Urinary bladder (tissue), 4 donors: ENCODE measurements at places on chromosomes 1 and 21. TPM values are rescaled to one million over a fixed set of nuclear protein-coding genes. Genes with fewer than 3 reads are reported as not detected.

DNA sequence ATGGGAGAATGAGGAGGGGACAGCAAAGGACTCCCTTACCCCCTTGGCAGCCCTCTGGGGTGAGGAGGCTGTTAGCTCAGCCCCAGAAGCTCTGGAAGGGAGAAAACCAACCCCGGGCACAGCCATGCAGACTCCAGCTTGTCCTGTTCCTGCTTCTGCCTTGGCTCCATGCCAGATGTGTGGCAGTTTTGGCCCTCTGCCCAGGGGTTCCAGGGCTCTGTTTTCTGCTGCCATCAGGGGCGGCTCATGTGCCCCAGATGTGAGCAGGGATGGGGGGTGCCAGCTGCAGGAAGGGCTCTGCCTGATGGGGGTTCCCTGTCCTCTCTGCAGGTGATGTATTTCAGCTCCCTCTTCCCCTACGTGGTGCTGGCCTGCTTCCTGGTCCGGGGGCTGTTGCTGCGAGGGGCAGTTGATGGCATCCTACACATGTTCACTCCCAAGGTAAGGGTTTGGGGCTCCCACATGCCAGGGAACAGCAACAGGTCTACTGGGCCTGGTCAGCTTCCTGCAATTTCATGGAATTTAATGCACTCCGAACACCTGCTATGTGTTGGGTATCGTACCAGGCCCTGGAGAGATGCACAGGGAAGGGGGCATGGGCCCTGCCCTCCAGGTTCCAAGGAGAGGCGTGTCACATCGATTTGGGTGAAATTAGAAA, 26.1 kb downstream of the SLC6A17 start:
- peak; percentile 45 for DNase-seq

- DNase-seq: no peak
These were observed 52.9 kb downstream of the MRPS6 start for GRCh38 chr21:34126269-34126668.

- no peak for DNase-seq
These were observed 22.0 kb downstream of the LRRC42 start for GRCh38 chr1:53968125-53968513.

DNA sequence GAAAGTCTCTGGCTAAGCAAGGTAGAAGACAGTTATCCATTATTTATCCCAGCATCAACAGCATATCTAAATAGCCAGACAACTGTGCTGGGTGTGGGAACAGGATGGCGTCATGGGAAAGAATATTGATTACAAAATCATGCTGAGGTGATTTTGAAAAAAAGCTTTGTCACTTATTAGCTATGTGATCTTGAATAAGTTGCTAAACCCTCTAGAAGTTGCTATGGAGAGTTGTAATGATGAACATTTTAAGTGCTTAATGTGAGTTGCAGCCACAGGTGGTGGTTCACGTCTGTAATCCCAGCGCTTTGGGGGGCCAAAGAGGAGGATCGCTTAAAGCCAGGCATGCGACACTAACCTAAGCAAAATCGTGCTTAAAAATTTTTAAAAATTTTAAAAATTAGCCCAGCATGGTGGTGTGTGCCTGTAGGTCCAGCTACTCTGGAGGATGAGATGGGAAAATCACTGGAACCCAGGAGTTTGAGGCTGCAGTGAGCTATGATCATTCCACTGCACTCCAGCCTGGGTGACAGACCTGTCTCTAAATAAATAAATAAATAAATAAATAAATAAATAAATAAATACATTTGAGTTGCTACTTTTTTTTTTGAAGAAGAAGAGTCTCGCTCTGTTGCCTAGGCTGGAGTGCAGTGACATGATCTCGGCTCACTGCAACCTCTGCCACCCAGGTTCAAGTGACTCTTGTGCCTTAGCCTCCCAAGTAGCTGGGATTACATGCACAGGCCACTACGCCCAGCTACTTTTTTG, 33.6 kb downstream of the WNT2B start:
- no peak for DNase-seq

DNA sequence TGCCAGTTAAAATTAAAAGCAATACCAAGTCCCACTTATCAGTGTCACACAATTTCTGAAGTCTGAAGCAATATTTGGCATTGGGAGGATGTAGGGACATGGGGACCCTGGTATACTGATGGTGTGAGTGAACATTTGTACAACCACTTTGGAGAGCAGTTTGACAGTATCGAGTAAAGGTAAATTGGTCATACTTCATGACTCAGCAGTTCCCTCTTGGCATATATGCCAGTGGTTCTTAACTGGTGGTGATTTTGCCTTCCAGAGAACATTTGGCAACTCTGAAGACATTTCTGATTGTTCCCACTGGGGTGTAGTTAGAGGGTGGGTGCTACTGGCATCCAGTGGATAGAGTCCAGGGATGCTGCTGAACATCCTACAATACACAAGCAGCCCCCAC, 19.7 kb downstream of the FMOD start:
- DNase-seq: no peak

DNA sequence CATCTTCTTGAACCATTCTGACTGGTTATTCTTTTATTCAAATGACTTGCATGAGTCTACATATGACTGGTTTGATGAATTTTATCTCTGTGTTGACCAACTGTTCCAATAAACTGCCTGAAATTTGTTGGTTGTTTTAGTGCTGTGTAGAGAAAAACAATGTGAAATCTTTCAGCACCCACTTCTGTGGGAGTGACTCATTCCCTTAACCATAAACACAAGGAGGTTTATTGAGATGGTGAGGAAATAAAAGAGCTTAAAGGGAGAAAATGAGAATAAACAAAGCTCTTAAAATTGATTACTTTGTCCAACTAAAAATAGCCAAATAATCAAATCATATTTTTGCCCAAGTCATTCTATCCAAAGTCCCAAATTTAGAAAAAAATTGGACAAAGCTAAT, 341.1 kb downstream of the TGFB2 start:
- no peak for DNase-seq

GRCh38 chr1:228378090-228378872, 28.4 kb downstream of the TRIM11 start:
- no peak for DNase-seq

DNA sequence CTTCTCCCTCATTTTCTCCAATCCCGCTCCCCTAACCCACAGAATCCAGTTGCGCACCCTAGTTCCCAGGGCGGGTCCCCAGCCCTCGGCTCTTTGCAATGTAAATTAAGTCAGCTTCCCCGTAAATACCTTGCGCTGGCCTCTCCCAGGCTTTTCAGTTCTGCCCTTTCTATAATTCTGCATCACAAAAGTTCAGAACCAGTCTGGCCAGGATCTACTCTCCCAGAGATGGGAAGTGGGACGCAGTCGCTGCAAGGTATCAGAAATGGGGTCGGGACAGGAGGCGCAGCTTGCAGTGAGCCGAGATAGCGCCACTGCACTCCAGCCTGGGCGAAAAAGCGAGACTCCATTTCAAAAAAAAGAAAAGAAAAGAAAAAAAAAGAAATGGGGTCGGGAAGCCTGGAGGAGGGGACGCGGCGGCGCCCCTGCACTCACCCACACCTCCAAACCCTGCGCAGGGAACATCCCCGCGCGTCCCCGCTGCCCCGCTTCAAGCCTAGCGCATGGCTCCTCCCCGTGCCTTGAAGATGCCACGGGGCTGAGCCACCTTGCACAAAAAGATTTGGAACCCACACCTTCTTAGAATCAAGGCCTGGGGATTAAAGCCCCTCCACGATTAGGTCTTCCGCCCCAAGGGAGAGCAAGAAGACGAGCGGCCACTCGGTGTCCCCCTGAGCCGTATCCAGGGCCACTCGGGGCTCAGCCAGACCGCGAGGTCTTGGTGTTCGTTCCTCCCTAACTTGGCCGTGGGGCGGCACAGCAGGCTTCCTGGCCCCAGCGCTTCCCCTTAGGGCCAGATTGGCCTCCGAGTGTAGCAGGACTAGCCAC, 27.2 kb upstream of the ITLN2 start:
- no peak for DNase-seq

- DNase-seq: no peak
These were observed 14.4 kb downstream of the COL16A1 start for GRCh38 chr1:31689379-31689778.

DNA sequence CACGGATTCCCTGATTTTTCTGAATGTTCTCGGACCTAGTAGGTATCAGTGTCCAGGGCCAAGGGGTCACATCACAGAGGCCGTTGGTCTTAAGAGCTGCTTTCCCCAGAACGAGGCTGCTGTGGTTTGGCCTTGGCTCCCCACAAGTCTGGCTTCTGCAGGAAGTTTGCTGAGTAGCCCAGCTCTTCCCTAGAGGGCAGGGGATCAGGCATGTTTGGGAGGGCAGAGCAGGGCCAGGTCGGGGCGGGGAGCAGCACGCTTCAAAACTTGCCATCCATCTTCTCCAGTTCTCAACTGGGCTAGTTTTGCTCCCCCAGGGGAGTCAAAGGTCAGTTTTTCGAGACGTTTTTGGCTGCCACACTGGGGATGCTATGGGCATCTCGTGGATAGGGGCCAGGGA, 37.0 kb downstream of the MAN1C1 start:
- DNase-seq: no peak

GRCh38 chr1:248691567-248692155, 10.9 kb downstream of the OR14I1 start:
- DNase-seq: no peak

DNA sequence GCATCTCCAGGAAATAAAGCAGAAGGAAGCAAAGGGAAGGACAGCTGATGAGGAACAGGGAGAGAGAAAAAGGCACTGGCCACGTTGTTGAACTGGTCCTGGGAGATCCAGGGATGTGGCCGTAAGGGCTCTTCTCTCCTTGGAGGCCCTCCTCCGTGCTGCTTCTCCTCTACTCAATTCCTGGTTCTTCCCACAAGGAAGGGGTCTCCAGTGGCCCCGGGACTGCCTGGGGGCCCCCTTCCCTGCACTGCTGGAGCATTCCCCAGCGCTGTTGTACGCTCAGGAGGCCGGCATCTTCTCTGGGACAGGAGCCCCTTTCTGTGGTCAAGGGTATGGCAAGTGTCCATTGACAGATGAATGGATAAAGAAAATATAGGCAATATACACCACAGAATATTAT, 88.5 kb upstream of the TLR5 start:
- DNase-seq: no peak

GRCh38 chr1:26060832-26061574, 6.4 kb downstream of the TRIM63 start:
- no peak for DNase-seq

DNA sequence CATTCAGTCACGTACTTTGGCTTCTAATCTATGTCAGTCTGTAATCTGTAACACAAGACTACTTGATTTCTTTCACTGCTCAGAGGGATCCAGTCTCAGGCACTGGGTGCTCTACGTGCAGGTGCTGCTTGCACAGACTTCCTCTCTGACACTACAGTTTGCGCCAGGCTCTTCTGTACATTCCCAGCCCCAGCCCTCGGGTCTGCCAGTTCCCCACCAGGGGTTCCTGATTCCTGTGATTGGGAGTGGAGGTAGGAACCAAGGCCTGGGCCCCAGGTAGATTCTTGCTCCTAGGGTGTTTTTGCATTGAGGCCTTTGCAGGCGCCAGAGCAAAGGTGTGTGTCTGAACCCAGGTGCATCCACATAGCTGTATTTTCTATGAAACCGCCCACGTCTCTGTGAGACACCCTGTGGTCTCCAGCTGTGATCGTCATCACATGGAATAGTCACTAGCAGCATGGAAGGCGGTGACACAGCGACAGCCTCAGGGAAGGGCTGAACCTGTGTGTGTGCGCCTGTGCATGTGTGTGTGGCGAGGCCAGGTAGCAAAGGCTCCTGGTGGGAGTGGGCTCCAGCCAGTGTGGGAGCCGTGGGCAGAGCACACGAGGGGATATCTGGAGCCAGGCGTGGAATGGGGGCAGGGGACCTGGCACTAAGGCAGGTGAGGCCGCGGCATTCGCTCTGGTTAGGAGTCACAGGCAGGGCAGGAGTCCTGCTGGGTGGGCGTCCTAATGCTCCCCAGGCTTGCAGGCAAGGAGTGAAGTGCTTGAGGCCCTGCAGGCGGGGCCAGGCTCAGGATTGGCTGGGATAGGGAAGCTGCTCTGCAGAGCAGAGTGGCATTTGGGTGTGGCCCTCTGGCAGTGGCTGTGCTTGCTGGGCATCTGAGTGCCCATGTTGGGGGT, 5.2 kb downstream of the GJC2 start:
- DNase-seq: no peak

DNA sequence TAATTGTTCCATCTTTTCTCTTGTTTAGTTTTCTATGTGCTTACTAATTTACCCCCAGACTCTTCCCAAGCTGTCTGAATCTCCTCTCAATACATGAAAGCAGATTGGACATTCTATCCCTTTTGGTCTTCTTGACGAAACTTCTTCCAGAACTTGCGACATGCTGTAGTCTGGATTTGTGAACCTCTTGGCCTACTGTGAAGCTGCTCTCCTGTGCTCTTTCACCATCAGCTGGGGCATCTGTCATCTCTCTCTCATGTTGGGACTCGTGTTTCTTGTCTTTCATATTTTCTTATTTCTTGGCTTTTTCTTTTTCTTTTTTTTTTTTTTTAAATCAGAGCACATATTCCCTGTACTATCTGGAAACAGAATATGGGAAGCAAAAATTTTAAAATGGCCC, 6.8 kb downstream of the CPT2 start:
- no peak for DNase-seq

- no peak for DNase-seq
These were observed 38.9 kb downstream of the MCOLN2 start for GRCh38 chr1:84957966-84958365.

GRCh38 chr1:224067621-224068457, 46.1 kb upstream of the FBXO28 start:
- DNase-seq: no peak

DNA sequence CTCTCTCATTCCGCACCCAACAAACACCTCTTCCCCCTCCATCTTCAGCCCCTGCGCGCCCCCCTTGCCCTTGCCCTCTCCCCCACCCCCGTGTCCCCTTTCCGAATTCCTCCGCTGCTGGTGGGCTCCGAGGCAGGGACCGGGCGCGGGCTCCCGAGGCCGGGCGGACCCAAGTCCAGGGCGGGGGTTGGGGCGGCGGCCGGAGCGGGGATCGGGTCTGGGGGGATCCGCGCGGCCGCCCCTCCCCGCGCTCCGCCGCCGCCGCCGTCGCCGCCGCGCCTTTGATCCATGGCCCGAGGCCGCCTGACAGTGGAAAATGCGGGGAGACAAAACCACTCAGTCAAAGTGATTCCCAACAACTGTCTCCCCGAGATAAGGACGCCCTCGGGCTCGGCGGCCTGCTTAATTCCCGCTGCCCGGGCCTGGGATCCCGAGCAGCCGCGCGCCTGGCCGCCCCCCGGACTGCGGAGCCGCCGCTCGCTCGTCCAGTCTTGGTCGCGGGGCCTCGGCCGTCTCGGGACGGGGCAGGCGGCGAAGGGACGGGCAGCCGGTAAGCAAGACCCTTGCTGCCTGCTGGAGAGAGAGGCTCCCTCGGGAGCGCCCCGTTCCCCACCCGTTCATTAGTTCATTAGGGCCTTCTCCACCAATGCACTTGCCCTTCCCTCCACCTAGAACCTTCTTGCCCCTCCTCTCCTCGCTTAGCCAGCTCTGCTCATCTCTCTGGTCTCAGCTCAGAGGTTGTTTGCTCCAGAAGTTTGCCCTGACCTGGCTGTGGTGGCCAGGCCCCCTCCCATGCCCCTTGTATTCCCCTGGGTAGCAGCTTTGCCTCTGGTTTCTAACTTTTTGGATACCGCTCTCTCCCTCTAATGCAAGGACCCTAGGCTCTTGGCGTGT, 86.4 kb downstream of the PAX7 start:
- DNase-seq: no peak

- no peak for DNase-seq
These were observed 75.7 kb upstream of the ADGRL4 start for GRCh38 chr1:79082233-79082632.

The CLCA1 gene
- not detected for total RNA-seq

The A3GALT2 gene
- total RNA-seq: not detected

The OR10K1 gene
- not detected for total RNA-seq

The LYPD8 gene
- total RNA-seq: not detected

The NTMT2 gene
- total RNA-seq: 0.48 TPM

The MANEAL gene
- total RNA-seq: 3.3 TPM

The MOV10 gene
- 27.5 TPM for total RNA-seq

The NGF gene
- total RNA-seq: 5.8 TPM

The RAB42 gene
- 6.1 TPM for total RNA-seq
